ENCODE measurements at places on chromosomes 16 and 17. TPM values are rescaled to one million over a fixed set of nuclear protein-coding genes. Genes with fewer than 3 reads are reported as not detected.

- H3K27me3 ChIP-seq = no peaks in the 10 kb centered on the region
- no peak for DNase-seq
- no peaks in the 10 kb centered on the region for H3K4me1 ChIP-seq
- H3K27ac ChIP-seq = no peak overlapping the region
- H3K36me3 ChIP-seq = no peaks in the 10 kb centered on the region
These were observed 36.7 kb upstream of the HELZ start for GRCh38 chr17:67281743-67282142.

- H3K36me3 ChIP-seq = peaks cover 3% of the 10 kb centered on the region
- no peak for DNase-seq
- no peak overlapping the region for H3K27ac ChIP-seq
- peaks cover 85% of the 10 kb centered on the region for H3K4me1 ChIP-seq
- no peaks in the 10 kb centered on the region for H3K27me3 ChIP-seq
- no peak overlapping the region for H3K4me3 ChIP-seq
These were observed 26.0 kb downstream of the MSI2 start for GRCh38 chr17:57282296-57282695.

- H3K4me3 ChIP-seq = no peak overlapping the region
- no peaks in the 10 kb centered on the region for H3K4me1 ChIP-seq
- no peak overlapping the region for H3K27ac ChIP-seq
These were observed 335.6 kb downstream of the UTP18 start for GRCh38 chr17:51595826-51596398.

DNA sequence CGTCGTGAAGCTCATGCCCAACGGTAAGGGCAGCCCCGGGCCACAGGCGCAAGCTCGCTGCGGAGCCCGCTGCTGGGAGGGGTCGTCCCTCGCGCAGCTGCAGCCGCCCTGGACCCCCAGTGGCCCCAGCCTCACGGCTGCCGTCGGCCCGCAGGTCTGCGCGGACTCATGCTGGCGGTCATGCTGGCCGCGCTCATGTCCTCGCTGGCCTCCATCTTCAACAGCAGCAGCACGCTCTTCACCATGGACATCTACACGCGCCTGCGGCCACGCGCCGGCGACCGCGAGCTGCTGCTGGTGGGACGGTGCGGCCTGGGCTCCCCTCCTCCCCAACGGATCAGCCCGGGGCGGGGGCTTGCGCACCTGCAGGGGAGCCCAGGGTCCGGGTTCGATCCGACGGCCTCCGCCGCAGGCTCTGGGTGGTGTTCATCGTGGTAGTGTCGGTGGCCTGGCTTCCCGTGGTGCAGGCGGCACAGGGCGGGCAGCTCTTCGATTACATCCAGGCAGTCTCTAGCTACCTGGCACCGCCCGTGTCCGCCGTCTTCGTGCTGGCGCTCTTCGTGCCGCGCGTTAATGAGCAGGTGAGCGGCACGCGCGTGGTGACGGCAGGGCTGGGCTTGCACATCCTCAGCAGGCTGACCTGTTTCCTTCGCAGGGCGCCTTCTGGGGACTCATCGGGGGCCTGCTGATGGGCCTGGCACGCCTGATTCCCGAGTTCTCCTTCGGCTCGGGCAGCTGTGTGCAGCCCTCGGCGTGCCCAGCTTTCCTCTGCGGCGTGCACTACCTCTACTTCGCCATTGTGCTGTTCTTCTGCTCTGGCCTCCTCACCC, 5.8 kb downstream of the SLC5A2 start:
- peak overlapping the region; percentile 92 for H3K4me3 ChIP-seq
- no peaks in the 10 kb centered on the region for H3K27me3 ChIP-seq
- no peaks in the 10 kb centered on the region for H3K36me3 ChIP-seq
- DNase-seq = no peak
- H3K4me1 ChIP-seq = no peaks in the 10 kb centered on the region

The SMIM22 gene
- total RNA-seq = not detected

Data from activated T-cell treated with anti-CD3 and anti-CD28 coated beads, Interleukin-2, amount 50 U/mL, for 72 hours (primary cell).